Activated CD8-positive, alpha-beta memory T cell treated with anti-CD3 and anti-CD28 coated beads for 1 hour (primary cell): ENCODE measurements at places on chromosomes 3 and 15.

GRCh38 chr3:13507247-13507569 lies 27.1 kb downstream of the HDAC11 start:
- DNase-seq: no peak

- no peak for DNase-seq
Observed at GRCh38 chr3:32607522-32607921, 36.9 kb upstream of the DYNC1LI1 start.

DNA sequence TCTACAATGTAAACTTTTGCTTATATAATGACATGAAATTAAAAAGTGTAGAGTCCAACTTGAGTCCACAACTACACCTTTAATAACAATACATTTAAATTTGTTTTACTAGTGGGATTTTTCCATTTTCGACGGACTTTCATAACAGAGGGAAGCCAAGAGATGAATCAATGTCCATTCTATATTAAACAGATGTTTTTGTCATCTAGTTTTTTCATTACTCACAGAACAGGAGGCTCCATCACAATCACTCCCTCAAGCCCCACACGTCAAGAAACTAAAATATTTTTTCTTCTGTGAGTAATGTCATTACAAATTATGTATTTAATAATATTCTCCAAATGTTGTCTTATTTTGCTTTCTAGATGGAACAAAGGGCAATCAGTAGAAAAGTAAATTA lies 932.9 kb downstream of the ROBO1 start:
- no peak for DNase-seq

- no peak for DNase-seq
Observed at GRCh38 chr3:86951322-86951721, 39.6 kb downstream of the VGLL3 start.

- no peak for DNase-seq
Observed at GRCh38 chr15:62428851-62429598, 263.9 kb upstream of the C2CD4B start.

- DNase-seq: no peak
Observed at GRCh38 chr3:43298292-43298691, 12.0 kb downstream of the SNRK start.

DNA sequence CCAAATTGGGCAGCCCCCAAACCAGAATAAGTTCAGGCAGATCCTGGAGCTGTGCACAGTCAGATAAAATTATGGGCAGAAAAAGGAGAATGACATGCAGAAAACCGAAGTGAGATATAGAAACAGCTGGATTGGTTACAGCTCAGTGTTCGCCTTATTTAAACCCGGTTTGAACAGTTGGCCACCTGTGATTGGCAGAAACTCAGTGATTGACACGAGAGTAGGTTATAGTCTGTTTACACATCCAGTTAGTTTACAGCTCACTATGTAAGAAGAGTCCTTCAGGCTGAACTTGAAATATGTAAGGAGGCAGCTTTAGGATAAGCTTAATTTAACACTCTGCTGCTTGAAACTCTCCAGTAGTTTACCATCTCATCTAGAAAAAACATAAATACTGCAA lies 271.6 kb upstream of the ARRDC4 start:
- no peak for DNase-seq

DNA sequence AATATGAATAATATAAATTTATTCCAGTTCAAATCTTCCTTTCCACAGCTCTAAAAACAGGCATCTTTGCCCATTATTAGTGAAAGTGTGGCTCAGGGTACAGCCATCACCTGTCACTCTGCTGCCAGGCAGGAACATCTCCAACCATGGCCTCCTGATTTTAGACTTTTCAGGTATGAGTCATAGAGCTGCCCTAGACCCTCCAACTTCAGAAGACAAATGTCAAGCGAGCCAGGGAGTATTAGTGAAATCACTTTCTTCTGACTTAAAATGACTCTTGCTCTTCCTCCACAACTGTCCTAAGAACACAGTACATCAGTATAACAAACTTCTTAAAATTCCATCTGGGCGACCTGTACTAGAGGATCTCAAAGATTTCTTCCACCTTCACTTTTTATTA lies 78.1 kb upstream of the AKAP13 start:
- no peak for DNase-seq

- no peak for DNase-seq
Observed at GRCh38 chr15:57563416-57563815, 28.3 kb upstream of the MYZAP start.

DNA sequence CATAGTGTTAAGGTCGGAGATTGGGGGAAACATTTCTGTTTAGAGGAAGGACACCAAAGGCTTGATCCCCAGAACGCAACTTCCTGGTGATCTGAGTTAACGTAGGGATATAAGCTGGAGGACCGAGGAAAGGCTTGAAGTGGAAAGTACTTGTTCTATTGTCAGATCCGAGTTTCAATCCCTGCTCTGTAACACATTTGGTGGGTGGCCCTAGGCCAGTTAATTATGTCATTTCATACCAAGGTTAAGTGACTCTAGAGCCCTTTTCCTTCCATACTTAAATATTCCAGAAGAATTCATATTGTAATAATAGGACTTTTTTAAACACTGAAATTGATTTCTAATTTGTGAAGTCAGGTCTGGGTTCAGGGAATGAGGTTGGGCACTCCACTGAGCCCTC lies 80.9 kb downstream of the RPLP1 start:
- DNase-seq: no peak

- no peak for DNase-seq
Observed at GRCh38 chr3:109356442-109357155, 19.3 kb upstream of the DPPA4 start.

DNA sequence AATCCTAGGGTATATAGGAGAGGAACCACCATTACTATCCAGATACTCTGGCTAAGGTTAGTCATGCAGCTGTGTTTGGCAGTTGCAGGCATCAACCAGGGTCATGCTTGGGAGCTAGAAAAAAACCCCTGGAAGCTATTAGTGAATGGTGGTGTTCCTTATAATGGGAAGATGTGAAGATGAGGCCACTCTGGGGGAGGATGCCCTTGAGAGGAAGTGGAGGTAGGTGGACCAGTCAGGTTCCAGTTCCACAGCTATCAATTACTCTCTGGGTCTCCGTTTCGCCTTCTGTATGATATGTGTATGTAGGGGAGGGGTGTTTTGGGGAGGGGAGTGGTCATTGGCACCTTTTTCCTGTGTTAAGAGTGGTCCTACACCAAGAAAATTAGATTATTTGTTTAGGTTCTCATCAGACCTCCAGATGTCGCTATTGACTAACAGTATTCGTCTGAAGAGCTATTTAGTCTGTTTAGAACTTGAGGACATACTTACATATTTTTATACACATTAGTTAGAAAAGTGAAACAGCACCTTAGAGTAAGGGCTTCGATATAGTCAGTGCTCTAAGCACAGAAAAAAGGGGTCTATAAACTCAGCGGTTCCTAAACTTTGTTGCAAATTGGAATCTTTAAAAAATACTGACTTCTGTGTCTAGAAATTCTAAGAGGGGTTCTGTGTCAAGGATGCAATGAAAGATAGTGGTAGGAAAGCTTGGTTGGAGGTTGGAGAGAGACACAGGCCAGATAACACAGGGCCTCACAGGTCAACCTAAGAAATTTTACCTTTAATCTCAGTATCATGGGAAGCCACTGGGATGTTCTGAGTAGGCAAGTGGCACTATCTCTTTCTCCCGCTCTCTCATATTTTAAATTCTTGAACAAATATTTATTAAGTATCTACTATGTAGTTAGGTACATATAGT lies 9.1 kb upstream of the HPS3 start:
- no peak for DNase-seq

DNA sequence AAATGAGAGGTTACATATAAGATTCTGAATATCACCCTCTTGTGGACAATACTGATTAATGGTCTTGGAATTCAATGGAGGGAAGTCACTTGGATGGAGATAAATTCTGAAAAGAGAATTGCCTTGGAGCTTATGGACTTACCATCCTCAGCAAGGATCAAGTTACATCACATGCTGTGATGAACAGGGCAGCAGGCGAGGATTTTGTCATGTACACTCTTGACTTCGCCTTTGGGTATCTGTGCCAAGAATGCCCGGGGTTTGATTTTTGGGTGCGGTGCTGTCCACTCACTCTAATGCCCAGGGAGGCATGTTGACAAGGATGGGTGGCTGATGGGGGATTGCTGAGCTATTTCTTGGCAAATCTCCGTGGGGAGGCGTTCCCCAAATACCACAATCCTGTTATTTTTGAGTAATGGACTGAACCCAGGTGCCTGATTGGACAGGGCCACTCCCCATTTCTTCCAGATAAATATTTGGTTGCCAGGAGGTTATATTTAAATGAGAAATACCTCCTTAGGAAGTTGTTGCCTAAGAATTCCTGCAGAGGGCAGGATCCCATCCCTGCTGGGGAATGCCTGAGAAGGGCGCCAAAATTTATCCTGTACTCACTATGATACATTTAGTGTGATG lies 96.3 kb downstream of the TPRG1 start:
- DNase-seq: no peak

DNA sequence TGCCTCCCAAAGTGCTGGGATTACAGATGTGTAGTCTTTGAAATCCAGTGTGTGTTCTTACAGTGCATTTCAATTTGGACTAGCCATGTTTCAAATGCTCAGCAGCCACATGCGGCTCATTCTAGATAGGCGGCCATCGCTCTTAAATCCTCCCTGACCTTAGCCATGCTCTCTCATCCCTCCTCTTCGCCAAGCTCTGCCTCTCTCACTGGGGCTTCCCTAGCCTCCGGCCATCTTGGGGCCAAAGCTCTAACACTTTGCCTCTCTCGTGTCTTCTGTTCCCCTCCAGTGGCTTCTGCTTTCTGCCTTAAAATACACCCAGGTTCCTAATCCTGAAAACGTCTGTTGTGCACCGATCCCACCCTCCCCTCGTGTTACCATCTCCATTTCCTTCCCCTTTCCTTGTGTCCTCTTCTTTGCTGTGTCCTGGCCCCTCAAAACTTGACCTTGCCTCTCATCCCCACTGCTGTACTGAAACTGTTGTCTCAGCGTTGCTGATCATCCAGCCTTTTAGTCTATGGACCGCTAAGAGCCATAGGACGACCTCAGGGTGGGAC lies 1.4 kb upstream of the GHRL start:
- no peak for DNase-seq
